ENCODE measurements at places on chromosomes 4 and X.
A peak's percentile ranks its signal among the peaks of the same experiment; 100 is the strongest.

DNA sequence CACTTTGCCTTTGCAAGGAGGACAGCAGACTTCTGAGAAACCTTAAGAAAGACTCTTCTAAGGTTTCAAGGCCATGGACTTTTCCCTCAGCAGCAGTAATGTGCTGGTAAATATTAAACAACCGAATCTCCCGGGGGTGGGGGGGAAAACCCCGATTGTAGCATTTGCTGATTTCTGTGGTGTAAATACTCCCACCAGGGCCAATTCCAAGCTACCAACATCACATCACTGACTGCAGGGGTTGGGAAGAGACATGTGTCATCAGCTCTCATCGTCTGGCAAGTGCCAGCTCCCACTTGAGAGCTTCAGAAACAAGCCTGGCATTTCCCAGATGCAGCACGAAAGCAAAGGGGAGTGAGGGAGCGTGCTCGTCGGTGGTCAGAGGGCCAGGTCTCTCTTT is 101.2 kb downstream of the BCOR start:
- DNase-seq = no peak

GRCh38 chr4:1167244-1167949 is 5.0 kb downstream of the SPON2 start:
- peak; percentile 79 for DNase-seq

- no peak for DNase-seq
Measured at GRCh38 chr4:7333801-7334421, 100.8 kb downstream of the PSAPL1 start.

- no peak for DNase-seq
Measured at GRCh38 chrX:132144061-132144460, 16.2 kb upstream of the FRMD7 start.

DNA sequence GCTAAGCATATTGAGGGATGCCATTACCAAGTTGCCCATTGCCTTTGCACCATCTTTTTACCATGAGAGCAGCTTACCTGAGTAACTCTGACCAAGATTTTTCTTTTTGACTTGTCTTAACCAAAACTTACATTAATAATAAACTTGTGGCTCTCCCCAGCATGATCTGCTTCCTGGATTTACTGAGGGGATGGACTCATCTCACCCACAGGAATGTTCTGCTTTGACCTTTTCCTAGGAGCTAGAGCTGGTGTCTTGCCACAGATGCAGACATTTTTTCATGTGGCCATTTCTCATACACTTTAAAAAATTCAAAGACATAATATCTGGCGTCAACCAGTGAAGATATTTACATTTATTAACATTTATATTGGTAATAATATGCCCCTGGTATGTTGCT is 79.2 kb upstream of the EFHC2 start:
- DNase-seq = no peak

DNA sequence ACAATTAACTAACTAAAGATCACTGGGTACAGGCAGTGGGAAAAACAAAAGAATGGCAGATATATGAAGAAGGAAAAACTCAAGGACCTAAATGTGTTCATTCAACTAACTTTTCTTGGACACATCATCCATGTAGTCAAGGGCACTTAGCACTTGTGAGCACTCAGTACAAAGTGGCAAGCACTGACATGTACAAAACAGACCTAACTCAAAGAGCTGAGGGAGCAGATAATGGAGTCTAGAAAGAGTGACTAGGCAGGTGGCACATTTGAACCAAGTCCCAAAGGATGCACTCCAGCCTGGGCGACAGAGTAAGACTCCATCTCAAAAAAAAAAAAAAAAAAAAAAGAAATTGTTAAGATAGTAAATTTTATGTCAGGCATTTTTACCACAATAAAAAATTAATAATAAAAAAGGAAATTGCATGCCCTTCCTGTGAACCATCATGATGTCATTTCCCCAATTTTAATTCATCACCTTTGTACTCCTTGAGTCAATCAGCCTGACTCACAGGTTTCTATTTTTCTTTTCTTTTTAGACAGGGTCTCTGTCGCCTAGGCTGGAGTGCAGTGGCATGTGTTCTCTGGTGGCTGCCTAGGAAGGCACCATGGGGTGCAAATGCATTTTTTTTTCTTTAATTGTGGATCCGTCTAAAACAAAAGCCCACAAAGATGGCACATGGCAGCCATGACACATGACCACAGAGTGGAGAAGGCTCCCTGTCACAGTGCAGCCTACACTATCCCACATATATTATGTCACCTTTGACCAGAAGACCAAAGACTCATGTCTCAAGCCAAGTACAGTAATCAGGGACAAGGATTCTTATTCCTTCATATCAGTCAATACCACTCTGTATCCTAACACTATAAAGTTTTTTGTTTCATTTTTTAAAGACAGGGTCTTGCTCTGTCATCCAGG is 91.9 kb downstream of the CHST7 start:
- DNase-seq = no peak

DNA sequence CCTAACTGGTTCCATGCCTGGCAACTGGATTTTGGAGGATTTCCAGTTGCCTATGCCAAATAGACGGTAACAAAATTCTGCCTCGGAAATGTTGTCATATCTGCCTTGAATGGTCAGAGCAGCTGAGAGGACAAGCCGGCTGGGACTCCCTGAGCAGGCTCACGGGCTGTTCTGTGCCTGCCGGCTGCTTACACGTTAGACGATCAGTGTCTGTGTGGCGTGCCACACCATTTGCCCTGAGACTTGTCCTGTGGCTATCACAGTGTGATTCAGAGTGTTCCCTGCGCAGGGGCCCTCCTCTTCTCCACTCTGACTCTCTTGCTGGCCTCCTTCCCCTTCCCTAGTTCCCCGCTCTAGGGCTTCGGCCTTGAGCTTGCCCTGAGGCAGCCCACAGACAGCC is 42.4 kb downstream of the RAI2 start:
- DNase-seq = no peak

GRCh38 chr4:86043755-86044592 is 315.9 kb downstream of the MAPK10 start:
- peak; percentile 44 for DNase-seq
